ENCODE measurements at places on chromosomes 1 and 21. TPM values are rescaled to one million over a fixed set of nuclear protein-coding genes. Genes with fewer than 3 reads are reported as not detected.

Gene GCSAML
- 0.83 TPM for total RNA-seq

Gene LCE3C
- not detected for total RNA-seq

Gene SUSD4
- total RNA-seq = 3.3 TPM

Gene IL20
- total RNA-seq = not detected

Gene FCRL2
- total RNA-seq = not detected

Gene KCNJ15
- total RNA-seq = 1.2 TPM

Gene FCER1G
- total RNA-seq = 50.2 TPM

Gene AMY2A
- total RNA-seq = not detected

Gene PADI3
- not detected for total RNA-seq

Gene PRAMEF6
- not detected for total RNA-seq

Gene ARMH1
- total RNA-seq = 0.75 TPM

All from esophagus muscularis mucosa (tissue), 4 donors.